Renal cortical epithelial cell (primary cell): ENCODE measurements at places on chromosomes 7 and 10.

DNA sequence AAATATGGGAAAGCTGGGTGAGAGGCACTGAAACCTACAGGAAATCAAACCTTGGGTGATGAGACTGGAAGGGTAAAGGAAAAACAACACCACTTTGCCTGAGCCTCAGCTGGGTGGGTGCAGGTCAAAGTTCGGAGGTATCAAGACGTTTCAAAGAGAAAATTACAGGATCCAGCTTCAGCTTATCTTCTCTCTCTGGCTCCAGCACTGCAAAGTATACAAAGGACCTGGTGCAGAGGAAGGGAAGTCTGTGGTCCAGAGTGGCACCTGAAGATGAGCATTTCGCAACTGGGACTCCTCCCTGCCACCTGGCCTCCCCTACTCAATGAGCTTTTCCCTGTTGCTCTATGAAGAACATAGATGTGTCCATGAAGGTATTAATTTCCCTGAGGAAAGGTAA lies 6.4 kb upstream of the FXYD4 start:
- no peak for DNase-seq

GRCh38 chr10:13649844-13650520 lies 63.2 kb downstream of the PRPF18 start:
- DNase-seq, result peak; percentile 33

- DNase-seq, result peak; percentile 15
Observed at GRCh38 chr10:113585949-113586348, 33.1 kb downstream of the HABP2 start.

DNA sequence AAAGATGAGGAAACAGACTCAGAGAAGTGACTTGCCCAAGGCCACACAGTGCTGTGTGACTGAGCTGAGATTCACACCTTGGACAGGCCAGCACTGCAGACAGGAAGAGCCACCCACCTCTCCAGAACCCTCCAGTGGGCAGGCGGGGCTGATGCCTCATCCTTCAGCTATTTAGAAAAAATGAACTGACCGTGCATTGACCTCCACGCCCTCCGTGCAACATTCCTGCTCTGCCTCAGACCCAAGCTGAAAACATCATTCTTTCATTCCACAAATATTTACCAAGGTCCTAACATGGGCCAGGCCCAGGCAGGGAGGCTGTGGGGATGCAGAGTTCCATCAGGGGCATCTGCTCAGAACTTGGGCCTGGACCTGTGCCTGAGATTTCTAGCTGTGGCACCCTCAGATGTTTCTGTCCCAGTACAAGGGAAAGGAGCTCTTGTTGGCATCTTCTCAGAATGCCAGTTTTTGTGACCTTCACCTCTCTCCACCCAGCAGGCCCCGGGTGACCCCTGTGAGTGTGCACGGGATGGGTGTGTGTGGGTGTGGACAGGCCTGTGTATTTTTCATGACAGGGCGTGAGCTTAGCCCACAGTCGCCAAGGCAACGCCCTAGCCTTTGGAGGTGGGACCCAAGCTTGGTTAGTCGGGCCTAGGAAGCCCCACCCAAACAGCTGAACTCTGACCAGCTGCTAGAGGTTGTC lies 6.5 kb downstream of the VSIR start:
- peak; percentile 97 for DNase-seq

- DNase-seq, result no peak
Observed at GRCh38 chr10:66835400-66835799, 90.4 kb upstream of the LRRTM3 start.

- DNase-seq, result no peak
Observed at GRCh38 chr10:5596611-5597341, 69.6 kb downstream of the ASB13 start.

GRCh38 chr10:47045331-47045861 lies 134.2 kb downstream of the PTPN20 start:
- DNase-seq, result no peak

DNA sequence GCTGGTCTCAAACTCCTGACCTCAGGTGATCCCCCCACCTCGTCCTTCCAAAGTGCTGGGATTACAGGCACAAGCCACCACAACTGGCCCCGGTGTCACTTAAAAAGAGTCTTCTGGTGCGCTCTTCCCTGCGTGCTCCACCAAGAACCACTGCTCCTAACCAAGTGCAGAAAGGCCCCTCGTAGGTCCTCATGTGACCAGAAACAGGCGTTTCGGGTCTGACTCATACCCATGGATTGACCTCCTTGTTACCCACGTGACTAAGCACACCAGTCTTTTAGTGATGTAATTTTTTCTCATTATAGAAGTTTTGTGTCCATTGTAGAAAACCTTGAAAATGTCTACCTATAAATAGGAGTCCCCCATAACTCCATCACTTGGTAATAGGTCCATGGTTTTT lies 13.9 kb downstream of the FKBP6 start:
- peak; percentile 61 for DNase-seq

DNA sequence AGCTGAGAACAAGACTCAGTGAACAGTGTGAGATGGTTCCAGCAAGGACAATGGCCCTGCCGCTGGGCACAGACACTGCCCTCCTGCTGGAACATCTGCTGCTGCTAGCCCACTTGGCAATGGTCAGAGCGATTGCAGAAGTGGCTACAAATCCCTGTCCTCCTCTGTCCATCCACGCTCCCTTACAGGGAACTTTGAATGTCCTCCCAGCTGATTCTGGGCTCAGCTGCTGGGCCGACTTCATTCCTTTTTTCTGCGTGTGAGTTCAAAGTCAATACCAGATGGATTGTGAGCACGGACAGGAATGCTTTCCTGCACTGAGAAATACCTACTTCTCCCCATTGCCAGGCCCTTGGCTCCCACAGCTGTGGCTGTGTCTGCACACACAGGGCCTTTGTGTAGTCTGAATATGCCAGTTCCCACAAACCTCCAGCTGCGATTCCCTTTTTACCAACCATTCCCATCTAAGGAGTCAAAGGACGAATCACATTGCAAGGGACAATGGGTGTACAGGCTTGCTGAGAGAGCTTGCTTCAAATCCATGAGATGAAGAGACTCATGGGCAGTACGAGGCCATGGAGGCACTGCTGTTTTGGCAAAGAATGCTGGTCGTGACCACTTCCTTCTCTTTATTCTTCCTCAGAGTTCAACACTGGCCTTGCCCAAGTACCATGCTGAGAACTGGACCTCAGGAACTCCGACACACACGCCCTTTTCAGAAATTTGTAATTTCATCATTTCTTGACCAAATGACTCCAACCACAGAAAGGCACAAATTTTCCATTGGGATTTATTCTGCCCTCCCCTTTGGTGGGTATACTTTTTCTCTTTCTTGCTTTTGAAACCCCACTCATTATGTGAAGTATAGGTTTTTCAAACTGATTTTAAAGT lies 44.2 kb downstream of the BPGM start:
- DNase-seq, result no peak

DNA sequence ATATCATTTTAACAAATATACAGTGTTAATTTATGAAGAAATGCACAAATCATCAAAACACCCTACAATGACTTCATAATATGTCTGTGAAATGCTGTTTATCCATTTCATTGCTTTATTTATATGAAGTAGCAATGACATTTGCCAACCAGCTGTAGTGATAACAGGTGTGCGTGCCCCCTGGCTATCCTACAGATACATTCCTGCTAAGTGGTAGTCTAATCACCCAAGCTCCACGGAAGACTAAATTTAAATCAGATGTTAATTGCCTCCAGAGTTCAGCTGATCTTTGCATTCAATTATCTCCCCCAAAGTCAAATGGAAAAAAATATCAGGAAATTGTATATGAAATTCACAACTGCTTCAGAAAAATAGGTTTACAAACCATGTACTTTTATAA lies 1164.2 kb upstream of the LRRN3 start:
- DNase-seq, result no peak

DNA sequence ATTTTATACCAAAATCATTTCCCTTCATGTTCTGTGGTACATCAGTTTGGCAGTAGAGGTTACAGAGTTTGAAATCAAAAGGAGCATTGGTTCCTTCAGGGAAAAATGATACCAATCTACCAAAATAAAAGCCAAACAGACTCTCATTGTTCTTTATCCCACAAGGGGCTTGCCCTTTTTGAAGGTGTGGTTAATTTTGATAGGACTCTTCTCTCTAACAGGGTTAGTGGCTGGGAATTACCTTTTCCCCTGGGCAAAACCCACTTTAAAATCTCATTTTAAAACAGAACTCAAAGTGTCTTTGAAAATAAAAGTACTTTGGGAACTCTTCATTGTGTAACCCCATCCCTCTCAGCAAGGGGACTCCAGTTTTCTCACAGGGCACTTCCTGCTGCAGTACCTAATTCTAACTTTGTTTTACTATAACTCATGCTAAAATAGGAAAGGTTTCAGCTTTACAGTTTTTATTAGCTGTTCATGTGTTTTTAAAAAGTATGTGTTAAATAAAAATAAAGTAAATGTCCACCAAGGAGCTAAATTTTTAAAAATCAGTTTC lies 30.6 kb downstream of the SMNDC1 start:
- DNase-seq, result no peak

GRCh38 chr10:24605141-24605540 lies 118.5 kb downstream of the ARHGAP21 start:
- DNase-seq, result no peak

DNA sequence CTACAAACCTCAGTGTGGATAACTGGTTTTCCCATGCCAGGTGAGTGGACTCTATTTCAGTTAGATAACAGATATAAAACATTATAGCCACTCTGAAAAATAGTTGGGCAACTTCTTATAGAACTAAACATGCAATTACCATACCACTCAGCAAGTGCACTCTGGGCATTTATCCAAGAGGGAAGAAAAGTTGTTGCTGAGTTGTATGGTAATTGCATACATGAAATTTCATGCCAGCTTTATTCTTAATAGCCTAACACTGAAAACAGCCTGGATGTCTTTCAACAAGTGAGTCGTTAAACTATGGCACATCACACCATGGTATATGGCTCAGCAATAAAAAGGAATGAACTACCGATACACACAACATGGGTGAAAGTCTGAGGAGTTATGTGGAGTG lies 10.6 kb upstream of the UPP1 start:
- peak; percentile 49 for DNase-seq
